ENCODE measurements at places on chromosomes 7 and 10.

- no peak for DNase-seq
Measured at GRCh38 chr7:93890041-93890463, 501 bp downstream of the TFPI2 start.

- no peak for DNase-seq
Measured at GRCh38 chr10:46326971-46327370, 40.2 kb downstream of the ANTXRL start.

- no peak for DNase-seq
Measured at GRCh38 chr10:90924552-90924951, 3.7 kb upstream of the ANKRD1 start.

DNA sequence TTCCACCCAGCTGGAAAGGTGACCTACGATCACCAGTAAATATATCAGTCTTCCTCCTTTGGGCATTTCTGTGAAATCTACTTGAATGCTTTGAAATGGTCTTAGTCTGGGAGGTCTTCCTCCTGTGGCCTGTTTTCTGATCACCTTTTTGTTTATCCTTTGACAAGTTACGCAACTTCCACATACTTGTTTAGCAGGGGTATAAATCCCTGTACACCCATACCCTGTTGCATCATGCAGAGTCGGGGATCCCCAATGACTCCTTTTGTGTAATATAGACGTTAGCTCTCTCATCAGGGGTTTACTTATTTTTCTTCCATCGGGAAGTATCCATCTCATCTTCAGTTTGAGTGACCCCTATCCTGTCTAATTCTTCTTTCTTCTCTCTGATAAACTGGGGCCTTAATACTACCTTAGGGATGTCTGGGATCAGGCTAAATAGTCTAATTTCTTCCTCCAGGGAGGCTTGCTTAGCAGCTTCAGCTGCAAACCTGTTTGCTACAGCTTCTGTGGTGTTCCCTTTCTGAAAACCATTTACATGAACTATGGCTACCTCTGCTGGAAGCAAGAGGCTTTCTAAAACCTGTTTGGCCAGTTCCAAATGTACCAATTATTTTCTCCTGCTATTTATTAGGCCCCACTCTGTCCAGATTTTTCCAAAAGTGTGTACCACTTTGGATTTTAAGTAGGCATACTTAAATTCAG lies 25.8 kb downstream of the MAPK8 start:
- no peak for DNase-seq

DNA sequence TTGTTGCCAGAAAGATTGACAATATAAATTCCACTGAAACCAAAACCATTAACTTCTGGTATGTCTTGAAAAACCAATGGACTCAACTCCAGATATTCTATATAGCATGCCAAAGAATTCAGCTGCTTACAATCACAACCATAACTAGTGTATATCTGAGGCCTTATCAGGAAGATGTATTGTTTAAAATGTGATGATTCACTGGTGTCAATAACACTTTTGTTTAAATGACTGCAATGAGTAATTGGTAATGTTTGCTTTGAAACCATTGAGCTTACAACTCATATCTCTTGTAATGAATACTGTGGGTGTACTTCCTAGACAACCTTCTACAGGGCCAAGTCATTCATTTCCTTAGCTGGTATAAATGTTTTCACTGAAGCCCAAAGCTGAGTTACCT lies 727.9 kb upstream of the KCND2 start:
- no peak for DNase-seq

- DNase-seq: no peak
Measured at GRCh38 chr10:112728997-112729396, 221.1 kb upstream of the TCF7L2 start.

DNA sequence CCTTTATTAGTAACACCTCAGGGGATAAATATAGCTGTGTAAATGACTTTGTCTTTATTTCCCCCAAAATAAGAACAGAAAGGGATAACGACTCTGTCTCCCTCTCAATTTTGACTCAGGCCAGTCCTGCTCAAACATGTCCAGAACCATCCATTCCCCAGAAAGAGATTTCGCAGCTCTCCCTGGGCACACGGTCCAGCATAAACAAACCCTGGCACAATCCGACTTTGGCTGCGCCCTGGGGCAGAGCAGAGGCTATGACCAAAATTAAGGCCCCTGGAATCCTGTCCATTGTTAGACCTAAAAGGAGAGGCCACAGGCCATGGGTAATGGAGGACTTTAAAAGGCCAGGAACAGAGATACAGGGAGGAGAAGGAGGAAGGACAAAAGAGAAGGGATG lies 99.1 kb downstream of the PRPF18 start:
- no peak for DNase-seq

GRCh38 chr7:147523056-147523455 lies 1067.5 kb upstream of the C7orf33 start:
- no peak for DNase-seq

DNA sequence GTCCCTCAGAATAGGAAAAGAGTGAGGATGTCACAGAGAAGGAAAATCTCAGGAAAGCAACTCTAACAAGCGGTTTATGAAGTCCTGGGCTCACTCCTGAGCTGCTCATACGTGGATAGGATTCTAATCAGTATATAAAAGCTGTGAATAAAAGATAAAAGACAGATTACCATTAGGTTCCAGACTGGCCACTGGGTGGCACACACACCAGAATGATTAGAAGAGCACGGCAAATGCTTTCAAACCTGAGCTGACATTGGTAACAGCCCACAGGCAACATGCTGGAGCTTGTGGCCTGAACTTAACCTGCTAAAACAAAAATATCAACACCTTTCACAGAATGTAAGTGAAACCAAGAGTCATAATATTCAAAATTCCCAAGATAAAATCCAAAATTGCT lies 370.8 kb downstream of the GRID1 start:
- no peak for DNase-seq

- DNase-seq: no peak
Measured at GRCh38 chr7:117148971-117149370, 173.9 kb downstream of the WNT2 start.

DNA sequence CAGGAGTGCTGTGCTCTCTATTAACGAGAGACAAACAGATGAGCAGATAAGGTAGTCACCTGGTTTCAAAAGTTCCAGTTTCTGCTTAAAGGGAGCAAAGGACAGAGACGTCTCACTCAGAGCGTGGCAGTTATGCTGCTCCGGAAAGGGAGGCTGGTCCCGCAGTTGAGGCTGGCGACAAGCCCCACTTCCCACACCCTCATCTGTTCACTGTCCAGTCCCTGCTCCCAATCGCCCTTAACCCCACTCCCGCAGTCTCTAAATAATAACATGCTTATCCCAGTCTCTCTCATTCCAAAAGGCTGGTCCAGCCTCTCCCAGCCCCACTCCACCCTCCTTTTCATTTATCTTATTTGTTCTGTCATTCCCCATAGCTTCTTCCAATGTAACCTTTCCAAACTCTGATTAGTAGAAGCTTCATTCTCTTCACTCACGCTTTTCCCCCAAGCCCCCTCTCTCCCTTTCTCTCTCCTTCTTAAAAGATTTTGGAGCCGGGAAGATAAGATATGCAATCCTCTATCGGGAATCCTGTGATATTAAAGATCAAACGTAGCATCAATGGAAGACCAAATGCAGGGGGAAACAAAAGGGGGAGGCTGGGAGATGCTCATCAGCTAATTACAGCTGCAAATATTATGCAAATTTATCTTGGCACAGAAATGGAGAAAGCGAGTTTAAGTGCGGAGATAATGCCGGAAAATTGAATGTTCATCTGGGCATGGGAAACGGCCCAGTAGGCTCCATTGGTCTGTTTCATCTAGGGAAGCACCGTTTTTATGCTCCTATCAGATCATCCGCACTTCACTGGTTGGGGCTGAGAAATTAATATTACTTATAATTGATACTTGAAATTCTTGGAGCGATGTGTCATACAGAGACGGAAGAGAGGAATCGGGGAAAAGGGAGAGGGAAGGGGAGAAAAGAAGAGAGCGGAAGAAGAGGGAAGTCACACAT lies 16.3 kb upstream of the GATA3 start:
- no peak for DNase-seq

- no peak for DNase-seq
Measured at GRCh38 chr7:44971902-44972441, 6.8 kb downstream of the MYO1G start.

GRCh38 chr10:128063736-128064107 lies 62.5 kb downstream of the MKI67 start:
- DNase-seq: no peak

- no peak for DNase-seq
Measured at GRCh38 chr7:111368381-111369065, 193.8 kb downstream of the IMMP2L start.

- no peak for DNase-seq
Measured at GRCh38 chr10:21479570-21480315, 45.7 kb downstream of the SKIDA1 start.

DNA sequence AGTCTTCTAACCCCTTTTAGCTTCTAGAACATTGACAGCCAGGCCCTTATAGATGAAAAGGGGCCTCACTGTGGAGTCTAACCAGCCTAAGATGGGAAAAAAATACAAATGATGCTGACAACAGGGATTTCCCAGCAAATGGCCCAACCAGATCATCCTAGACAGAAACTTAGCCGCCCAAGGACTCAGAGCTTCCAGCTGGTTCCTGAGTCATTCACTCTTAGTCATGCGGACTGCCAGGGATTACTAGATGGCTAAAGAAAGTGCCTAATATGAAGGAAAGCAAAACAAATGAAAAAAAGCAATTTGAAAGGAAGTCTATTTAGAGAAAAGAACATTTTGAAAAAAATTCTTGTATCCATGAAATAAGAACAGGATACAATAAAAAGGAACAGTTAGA lies 23.7 kb downstream of the TSPAN14 start:
- DNase-seq: no peak

DNA sequence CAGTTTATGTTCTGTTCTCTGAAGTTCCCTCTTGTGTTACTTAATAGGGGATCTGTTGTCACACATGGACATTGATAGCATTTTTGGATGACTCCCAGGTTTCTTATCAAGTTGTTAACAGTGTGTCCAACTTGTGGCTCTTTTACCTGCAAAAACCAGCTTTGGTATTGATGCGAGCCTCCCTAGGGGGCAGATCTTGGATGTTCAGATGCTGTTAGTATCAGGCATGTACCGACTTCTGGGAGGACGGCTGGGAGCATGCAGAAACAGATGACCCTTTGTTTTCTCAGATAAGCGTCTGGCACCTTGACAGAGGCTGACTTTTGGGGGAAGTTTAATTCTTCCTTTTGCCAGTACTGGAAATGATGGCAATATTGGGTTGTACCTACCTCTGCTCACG lies 2.2 kb downstream of the PLPP4 start:
- no peak for DNase-seq

GRCh38 chr10:78296785-78297184 lies 263.1 kb downstream of the RPS24 start:
- DNase-seq: no peak

DNA sequence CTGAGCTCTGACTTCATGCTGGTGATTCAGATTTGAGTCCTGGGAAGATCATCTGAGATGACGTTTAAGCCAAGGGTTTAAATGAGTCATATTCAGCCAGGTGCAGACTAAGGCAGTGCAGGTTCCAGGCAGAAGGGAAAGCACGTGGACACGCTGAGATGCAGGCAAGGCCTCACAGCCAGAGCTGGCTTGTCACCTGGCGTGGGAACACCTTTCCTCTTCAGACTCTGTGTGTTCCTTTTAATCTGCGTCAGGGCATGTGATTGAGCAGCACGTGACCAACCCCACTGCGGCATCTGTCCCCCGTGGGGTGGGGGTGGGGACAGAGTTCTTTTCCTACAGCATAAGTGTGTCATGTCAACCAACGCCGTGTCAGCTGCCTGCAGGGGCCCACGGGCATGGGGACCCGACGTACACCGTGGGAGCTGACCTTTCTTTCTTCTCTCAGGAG lies 10.7 kb upstream of the IDI2 start:
- no peak for DNase-seq

- no peak for DNase-seq
Measured at GRCh38 chr10:130054021-130054420, 56.6 kb downstream of the C10orf143 start.

- DNase-seq: no peak
Measured at GRCh38 chr7:95045236-95045923, 138.0 kb downstream of the PPP1R9A start.

GRCh38 chr10:119516381-119517234 lies 25.9 kb downstream of the RGS10 start:
- DNase-seq: no peak

DNA sequence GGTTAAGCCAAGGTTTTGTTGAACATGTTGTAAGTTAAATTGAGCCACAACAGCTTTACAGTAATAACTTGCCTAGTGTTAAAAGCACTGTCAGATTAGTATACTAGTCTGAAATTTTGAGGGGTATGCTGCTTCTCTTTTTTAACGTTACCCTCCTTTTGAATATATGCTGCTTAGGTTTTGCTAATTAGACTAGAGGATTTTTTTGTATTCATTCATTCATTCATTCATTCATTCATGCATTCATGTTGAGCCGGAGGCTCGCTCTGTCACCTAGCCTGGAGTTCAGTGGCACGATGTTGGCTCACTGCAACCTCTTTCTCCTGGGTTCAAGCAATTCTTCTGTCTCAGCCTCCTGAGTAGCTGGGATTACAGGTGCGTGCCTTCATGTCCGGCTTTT lies 24.7 kb downstream of the DNAJB6 start:
- DNase-seq: no peak

- no peak for DNase-seq
Measured at GRCh38 chr7:66189695-66190503, 15.2 kb upstream of the TPST1 start.

GRCh38 chr7:84258628-84259027 lies 64.0 kb upstream of the SEMA3A start:
- DNase-seq: no peak

GRCh38 chr10:121687095-121687813 lies 89.0 kb upstream of the FGFR2 start:
- DNase-seq: no peak

DNA sequence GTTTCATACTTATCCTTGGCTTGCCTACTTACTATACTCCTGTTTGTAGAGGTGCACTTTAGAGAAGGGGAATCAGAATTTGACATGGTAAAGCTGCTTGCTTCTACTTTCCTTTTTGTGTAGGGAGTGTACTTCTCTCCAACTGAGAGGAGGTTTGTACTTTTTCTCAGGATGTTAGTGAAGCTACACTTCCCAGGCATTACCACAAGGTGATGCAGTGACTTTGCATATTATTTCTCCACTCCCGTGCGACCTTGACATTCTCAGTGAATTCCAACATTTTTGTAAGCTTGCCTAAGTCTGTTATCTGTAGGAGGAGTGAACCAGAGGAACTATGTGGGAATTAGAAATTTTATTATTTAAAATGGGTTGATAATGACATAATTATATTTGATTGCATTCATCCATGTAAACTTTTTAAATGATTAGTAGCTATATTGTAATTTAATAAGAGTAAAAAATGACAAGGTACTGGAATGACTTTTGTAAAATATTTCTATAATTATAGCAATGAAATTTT lies 5.2 kb downstream of the TAX1BP1 start:
- DNase-seq: no peak

DNA sequence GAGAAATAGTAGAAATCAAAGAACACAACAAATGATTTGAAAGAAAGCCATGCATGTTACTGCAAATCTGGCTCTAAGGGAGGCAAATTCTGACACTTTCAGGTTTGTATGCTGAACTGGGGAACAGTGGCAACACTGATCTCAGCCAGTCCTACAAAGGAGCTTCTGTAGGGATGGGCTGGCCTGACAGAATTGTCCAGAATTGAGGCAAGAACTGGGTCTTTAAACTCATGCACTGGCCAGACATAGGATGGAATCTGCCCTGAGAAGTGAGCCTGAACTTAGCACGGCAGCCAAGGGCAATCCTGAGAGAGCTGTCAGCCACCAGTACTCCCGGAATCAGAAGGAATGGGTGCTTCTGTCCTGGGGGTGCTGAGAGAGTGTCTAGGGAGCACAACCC lies 70.9 kb upstream of the RAPGEF5 start:
- no peak for DNase-seq

GRCh38 chr7:49631071-49631815 lies 142.2 kb upstream of the VWC2 start:
- no peak for DNase-seq

GRCh38 chr10:97647556-97647955 lies 7.1 kb downstream of the PI4K2A start:
- no peak for DNase-seq

Data from 8988T (cell line).